Heart left ventricle (tissue), 16 donors: ENCODE measurements at places on chromosomes 13 and 19. TPM values are rescaled to one million over a fixed set of nuclear protein-coding genes. Genes with fewer than 3 reads are reported as not detected.

- H3K36me3 ChIP-seq, result no peaks in the 10 kb centered on the region
- H3K27ac ChIP-seq, result no peak overlapping the region
- peaks cover 26% of the 10 kb centered on the region for H3K4me1 ChIP-seq
Measured at GRCh38 chr13:43663474-43664090, 123.2 kb downstream of the ENOX1 start.

STARD13 gene
- 39.2 TPM for total RNA-seq

DNA sequence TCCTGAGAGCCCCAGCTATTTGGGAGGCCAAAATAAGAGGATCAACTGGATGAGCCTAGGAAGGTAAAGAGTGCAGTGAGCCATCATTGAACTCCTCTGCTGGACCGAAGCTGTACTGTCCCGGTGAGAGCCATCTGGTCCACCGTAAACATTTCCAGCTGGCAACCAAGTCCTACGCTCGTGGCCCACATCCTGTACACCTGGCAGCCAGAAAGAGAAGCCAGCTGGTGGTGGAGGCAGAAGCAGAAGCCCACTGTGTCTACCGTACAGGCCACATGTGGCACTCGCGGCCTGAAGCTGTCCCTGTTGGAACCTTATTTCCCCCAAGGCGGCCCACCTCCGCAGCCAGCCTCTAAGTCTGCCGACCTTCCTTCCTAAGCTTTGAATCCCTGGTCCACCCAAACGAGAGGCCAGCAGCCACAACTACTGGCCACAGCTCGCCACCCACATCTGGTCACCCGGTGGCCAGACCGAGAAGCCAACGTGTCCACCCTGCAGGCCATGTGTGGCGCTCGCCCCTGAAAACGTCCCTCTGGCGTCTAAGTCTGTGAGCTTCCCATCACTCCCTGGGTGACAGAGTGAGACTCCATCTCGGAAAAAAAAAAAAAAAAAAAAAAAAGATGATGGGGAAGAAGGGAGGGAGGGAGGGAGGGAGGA lies 14.2 kb upstream of the ZNF91 start:
- no peaks in the 10 kb centered on the region for H3K4me1 ChIP-seq
- no peak overlapping the region for H3K4me3 ChIP-seq
- H3K27ac ChIP-seq, result no peak overlapping the region
- H3K36me3 ChIP-seq, result no peaks in the 10 kb centered on the region

DNA sequence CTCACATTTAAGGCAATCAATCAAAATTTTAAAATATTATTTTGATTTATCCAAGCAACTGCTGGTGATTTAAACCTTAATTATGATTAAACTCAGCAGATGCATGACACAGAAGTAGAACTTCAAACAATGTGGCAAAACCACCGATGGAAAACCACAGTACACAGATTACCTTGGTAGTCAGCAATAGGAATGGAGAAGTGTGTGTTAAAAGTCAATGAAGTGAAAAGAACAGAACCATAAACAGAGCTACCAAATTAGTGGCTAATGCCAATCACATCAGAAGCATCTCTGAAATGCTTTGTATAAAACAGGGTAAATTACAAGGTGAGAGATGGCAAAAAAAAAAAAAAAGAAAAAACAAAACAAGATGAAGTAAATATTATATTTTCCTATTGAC lies 31.2 kb downstream of the KATNAL1 start:
- peaks cover 13% of the 10 kb centered on the region for H3K36me3 ChIP-seq
- no peak overlapping the region for H3K27ac ChIP-seq
- no peak for DNase-seq
- no peaks in the 10 kb centered on the region for H3K4me1 ChIP-seq
- H3K27me3 ChIP-seq, result no peaks in the 10 kb centered on the region

DNA sequence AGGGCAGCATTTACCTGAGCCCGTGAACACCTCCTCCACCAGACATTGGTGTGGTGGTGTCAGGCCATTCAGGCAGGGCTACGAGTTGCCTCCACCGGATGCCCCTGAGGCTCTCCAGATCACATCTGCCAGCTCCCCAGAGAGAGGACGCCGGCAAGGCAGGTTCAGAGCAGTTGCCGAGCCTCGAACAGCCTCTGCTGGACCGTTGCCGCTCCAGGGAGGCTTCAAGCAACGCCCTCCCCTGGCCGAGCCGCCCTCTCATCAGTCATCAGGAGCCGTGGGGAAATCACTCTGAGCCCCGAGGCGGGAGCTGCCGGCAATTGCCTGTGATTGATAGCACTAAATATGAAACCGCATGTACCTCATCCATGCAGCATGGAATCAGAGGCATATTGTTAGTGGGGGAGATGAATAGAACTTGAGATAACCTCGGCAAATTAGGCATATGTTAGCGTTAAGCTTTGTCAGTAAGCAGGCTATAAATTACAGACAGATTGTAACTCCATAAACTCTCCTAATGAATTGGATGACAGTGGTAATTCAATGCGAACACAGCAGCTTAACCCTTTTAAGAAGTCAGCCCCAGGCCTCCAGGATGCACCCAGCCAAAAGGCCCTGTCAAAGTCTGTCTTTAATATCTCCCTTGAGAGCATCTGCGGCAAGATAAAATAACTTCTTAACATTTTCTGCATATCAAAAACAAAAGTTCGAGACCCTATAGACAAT lies 29.8 kb upstream of the SPACA7 start:
- peaks cover 39% of the 10 kb centered on the region for H3K27me3 ChIP-seq
- H3K36me3 ChIP-seq, result no peaks in the 10 kb centered on the region
- H3K4me3 ChIP-seq, result no peak overlapping the region
- H3K27ac ChIP-seq, result no peak overlapping the region
- no peaks in the 10 kb centered on the region for H3K4me1 ChIP-seq

DNA sequence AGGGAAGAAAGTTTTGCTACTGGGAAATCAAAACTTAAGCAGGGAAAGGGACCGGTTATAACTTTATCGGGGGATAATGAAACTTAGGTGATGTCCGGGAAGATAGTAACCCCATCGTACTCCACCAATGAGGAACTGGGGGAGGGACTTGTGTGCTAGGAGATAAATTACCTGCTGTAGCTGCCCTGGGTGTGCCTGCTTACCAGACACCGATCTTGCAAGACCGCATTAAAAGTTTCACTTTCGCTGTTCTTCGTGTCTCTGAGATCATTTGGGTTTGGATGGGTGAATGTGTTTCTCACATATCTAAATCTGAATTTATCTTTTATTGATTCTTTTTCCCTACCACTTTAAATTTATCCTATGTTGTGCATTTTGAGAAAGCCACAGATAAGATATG lies 381.4 kb downstream of the SLITRK6 start:
- H3K27ac ChIP-seq, result no peak overlapping the region
- no peak overlapping the region for H3K4me3 ChIP-seq
- no peaks in the 10 kb centered on the region for H3K27me3 ChIP-seq
- H3K4me1 ChIP-seq, result no peaks in the 10 kb centered on the region
- no peak for DNase-seq

DNA sequence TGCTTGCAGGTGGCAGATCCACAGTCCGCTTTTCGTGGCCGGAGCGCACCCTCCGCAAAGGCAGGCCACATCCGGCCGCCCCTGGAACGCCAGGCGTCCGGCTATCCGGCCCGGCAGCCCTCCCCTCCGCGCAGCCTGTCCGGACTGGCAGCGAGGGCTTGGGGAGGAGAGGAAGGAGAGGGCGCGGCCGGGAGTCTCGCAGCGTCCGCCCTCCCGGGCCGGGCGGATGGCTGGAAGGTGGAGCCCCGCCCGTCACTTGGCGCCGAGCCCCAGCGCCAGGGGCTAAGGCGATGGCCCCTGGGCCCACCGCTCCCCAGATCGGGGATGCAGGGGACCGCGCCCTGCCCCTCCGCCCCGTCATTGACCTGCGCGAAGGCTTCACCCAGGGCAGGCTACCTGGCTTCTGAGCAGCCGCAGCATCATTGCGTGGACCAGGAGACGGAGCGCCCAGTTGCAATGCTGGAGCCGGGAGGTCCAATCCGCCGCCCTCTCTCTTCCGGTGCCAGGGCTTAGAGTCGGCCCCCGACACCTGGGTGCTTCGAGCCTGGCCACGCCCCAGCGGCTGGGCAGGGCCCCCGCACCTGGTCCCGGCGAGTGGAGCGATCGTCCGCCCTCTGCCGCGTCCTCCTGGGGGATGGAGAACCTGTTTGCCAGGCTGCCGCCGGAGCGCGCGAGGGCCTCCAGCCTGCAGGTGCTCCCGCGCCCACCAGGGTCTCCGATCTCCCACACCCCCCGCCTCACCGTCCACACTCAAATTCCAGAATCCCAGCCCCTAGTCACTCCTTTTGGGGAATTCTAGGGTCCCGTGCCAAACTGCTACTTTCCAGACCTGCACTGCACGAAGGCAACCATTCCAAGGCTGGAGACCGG lies at the start of gene FUT1:
Gene FUT1, minus strand, starts transcription at position 146 of the 870 bp plus-strand sequence. CDS start 1,360 bp downstream, outside the sequence.
- peak within 1 kb of the TSS; percentile 74 for H3K27ac ChIP-seq
- no peaks in the 10 kb centered on the region for H3K36me3 ChIP-seq
- no peaks in the 10 kb centered on the region for H3K4me1 ChIP-seq
- H3K4me3 ChIP-seq, result peak within 1 kb of the TSS; percentile 33
- peaks cover 26% of the 10 kb centered on the region for H3K27me3 ChIP-seq

C19orf73 gene
- 0.79 TPM for total RNA-seq

DNA sequence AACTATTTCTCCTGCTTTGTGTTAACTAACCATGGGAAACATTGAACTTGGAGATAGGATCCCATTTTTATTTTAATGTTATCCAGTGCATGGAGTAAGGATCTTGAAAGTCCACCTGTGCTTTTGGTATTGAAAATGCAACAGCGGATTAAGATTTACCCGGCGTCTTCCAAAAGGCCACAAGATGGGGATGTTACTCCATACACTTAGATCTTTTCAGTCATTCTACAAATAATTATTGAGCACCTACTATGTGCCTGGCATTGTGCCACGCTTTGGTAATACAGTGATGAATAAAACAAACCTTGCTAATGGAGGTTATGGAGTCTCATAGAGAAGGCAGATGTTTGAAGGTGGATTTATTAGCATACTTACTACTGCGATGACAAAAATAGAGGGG lies 56.9 kb downstream of the RFC3 start:
- H3K27ac ChIP-seq, result no peak overlapping the region
- H3K27me3 ChIP-seq, result no peaks in the 10 kb centered on the region
- no peak overlapping the region for H3K4me3 ChIP-seq
- H3K36me3 ChIP-seq, result no peaks in the 10 kb centered on the region

KLC3 gene
- total RNA-seq, result 0.12 TPM

DNA sequence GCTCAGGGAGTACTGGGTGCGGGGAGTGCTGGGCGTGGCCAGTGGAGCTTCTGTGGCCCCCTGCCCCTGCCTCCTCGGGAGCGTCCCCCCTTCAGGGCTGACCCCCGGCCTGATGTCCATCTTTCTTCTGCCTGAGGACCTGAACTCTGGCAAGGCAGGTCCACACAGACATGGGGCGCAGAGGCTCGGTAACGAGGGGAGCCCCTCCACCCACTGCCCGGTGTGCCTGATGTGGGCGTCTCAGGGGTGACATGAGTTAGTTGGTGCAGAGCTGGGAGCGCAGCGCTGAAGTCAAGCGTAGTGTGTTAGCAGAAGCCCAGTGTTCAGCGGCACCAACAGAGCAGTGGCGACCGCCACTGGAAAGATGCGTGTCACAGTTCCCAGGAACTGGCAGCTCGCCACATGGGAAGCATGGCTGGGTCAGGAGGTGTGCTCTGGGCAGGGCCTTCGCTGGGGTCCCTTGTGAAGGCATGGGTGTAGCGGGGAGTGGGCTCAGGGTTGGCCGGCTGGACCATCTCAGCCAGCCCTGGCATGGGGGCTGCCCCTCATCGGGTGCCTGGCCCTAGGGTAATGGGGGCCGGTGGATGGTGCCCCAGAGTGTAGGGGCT lies 11.5 kb downstream of the THOP1 start:
- peak overlapping the region; percentile 85 for H3K27ac ChIP-seq
- no peak overlapping the region for H3K4me3 ChIP-seq
- no peaks in the 10 kb centered on the region for H3K27me3 ChIP-seq
- peaks cover 4% of the 10 kb centered on the region for H3K4me1 ChIP-seq
- DNase-seq, result peak; percentile 67

DNA sequence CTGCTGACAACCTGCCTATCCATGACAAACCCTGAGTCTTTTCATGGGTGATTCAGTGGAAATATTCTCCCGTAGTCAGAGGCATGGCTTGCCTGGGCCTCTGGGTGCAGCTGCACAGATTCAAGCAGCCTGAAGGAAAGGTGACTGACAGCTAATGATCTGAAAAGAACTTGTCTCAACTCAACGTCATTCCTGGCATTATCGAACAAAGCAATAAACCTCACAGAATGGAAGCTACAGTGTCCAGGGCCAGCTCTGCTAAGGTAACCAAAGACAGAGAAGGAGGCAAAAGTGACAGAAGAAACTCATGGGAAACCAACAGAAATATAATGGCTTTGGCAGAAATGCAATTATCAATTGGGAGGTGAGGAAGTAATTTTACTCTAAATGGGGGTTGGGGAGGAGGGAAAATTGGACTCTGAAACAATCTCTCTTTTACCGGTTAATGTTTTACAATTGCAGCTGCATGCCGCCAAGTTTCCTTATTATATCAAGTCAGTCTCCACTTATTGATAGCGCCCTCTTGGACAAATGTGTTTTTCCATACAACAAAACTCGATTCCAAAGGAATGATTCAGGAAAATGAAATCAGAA lies 12.9 kb downstream of the STARD13 start:
- peaks cover 84% of the 10 kb centered on the region for H3K4me1 ChIP-seq
- no peaks in the 10 kb centered on the region for H3K27me3 ChIP-seq
- peaks cover 7% of the 10 kb centered on the region for H3K36me3 ChIP-seq

- DNase-seq, result no peak
- H3K27ac ChIP-seq, result no peak overlapping the region
- no peaks in the 10 kb centered on the region for H3K36me3 ChIP-seq
- no peak overlapping the region for H3K4me3 ChIP-seq
Measured at GRCh38 chr13:111938741-111939665, 127.9 kb upstream of the SOX1 start.

GRCh38 chr19:4065430-4066175 lies 1.1 kb downstream of the ZBTB7A start:
- H3K4me1 ChIP-seq, result peaks cover 45% of the 10 kb centered on the region
- DNase-seq, result peak; percentile 98
- H3K36me3 ChIP-seq, result no peaks in the 10 kb centered on the region
- peak overlapping the region; percentile 100 for H3K4me3 ChIP-seq
- no peaks in the 10 kb centered on the region for H3K27me3 ChIP-seq

GRCh38 chr19:35015270-35015953 lies 14.9 kb upstream of the SCN1B start:
- DNase-seq, result no peak
- no peak overlapping the region for H3K4me3 ChIP-seq
- H3K27me3 ChIP-seq, result no peaks in the 10 kb centered on the region
- H3K4me1 ChIP-seq, result peaks cover 15% of the 10 kb centered on the region
- H3K27ac ChIP-seq, result no peak overlapping the region

DNA sequence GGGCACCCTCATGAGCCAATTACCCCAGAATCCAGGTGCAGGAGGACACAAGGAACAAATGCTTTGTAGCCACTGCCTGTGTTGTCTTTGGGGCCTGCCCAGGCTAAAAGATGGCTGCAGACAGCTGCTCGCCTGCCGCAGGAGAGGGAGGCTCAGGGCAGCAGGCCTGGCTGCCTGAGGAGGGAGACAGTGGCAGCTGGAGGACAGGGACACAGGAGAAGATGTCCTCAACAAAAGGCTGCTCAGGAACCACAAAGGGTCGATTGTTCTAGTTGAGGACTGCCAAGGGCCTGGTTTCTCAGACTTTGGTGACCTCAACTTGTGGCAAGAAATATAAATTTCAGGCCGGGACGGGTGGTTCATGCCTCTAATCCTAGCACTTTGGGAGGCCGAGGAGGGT lies 7.6 kb downstream of the SIRT2 start:
- H3K4me1 ChIP-seq, result peaks cover 7% of the 10 kb centered on the region
- H3K27me3 ChIP-seq, result no peaks in the 10 kb centered on the region
- no peak overlapping the region for H3K4me3 ChIP-seq
- H3K36me3 ChIP-seq, result peaks cover 32% of the 10 kb centered on the region

SLC17A7 gene
- total RNA-seq, result 0.79 TPM
